ENCODE measurements at places on chromosomes 4 and X.

DNA sequence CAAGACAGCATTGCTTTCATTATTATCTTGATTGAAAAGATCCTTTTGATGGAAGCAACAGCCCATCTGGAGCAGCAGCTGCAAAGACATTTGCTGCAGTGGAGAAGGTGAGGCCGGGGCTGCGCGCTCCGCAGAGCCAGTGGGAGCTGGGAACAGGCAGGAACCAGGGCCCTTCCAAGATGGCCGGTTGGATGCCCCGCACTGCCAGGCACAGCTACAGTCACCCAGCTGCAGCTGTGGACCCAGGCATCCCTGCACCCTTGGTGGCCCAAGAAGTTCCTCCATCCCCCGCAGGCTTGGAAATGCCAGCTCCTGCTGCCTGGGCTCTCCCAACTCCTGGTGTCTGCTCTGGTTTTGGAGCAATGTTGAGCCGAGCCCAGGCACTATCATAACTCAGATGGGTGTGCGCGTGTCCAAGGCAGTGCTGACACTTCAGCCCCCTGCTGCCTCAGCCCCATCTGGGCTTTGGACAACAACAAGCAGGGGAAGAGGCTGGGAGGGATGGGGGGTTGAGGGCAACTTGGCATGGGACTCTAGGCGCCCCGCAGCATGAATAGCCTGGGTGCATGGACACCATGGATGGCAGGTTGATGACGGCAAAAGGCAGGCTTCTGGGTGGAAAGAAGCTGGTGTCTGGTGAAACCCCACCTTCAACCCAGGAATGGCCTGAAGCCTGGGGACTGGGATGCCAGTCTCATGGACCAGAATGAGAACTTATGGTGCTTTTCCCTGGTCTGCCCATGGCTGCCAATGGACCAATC lies 371.8 kb downstream of the FSTL5 start:
- DNase-seq = no peak

- DNase-seq = peak; percentile 8
These were observed 97.3 kb upstream of the DCLK2 start for GRCh38 chr4:149980941-149981340.

- DNase-seq = no peak
These were observed 75.1 kb downstream of the ADGRL3 start for GRCh38 chr4:61275241-61275640.

GRCh38 chr4:36979533-36979932 lies 265.0 kb upstream of the NWD2 start:
- DNase-seq = no peak

- DNase-seq = no peak
These were observed 684.5 kb downstream of the PDHA2 start for GRCh38 chr4:96524311-96524875.

GRCh38 chrX:72028701-72029470 lies 102.8 kb downstream of the RTL5 start:
- DNase-seq = no peak
